ENCODE measurements at places on chromosomes 1 and 21.

- no peak for DNase-seq
Observed at GRCh38 chr1:4699376-4700301, 45.2 kb downstream of the AJAP1 start.

DNA sequence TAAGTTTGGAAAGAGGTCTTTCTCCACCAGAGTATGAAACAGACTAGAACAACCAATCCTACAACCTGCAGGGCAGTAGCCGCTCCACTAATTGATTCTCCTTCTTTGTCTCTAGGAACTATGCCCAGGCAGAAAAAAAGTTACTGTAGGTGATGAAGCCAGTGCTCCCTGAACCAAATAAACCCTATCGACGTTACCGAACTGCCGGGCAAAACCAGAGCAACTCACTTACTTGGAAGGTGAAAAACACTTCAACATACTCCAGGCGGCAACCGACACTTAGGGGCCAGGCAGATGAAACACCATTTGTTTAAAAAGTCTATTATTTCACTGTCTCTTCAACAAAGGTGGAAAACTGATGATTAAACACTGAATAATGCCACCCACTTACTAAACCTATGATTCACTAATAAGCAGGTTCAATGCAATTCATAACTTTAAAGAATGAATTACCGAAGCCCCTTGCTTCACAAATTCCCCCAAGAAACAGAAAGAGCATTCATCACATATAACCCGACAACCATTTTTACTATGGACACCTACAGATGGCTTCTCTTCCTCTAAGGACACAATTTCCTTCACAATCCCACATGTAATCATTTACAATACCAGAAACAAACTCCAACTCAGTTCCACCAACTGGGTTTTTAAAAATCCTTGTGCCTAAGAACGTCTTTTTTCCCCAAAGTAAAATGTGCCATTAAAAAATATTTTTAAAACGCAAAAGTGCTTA, 1.6 kb downstream of the NRIP1 start:
- DNase-seq: no peak

DNA sequence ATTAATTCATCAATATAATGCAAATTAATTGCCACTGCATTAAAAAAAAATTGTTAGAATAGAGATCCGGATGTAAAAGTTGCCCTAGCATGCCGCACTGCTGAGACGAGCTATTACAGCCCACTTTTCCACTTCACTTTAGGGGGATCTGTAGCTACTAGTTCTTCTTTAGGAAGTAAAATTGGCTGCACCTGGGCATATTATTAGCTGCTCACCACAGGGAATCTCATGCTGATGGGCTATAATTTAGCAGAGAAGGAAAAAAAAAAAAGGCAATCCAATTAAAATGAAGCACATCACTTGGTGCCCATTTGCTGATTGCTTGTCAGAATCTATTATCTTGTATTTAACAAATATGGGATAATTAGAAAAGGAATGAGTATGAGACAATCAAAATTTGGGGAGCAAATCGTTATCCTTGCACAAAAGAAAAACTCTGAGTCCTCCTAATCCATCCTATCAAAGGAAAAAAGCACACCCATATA, 233.4 kb downstream of the DSCAM start:
- DNase-seq: no peak

DNA sequence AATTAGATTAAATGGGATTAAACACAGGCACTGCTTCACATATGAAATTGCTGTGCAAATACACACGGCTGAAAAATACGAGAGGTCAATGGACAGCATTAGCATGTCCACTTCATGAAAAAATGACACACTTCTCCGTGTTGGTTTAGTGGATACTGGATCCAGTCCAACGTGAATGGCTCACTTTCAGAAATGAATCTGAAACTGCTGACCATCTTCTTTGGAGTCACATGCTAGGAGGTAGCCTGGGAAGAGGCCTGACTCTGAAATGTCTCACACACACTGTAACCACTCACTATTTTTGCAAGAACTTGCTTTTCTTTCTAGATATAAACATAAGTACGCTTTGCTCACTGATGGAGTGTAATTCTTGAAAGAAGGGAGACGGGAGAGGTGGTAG, 127.3 kb downstream of the HLCS start:
- no peak for DNase-seq

DNA sequence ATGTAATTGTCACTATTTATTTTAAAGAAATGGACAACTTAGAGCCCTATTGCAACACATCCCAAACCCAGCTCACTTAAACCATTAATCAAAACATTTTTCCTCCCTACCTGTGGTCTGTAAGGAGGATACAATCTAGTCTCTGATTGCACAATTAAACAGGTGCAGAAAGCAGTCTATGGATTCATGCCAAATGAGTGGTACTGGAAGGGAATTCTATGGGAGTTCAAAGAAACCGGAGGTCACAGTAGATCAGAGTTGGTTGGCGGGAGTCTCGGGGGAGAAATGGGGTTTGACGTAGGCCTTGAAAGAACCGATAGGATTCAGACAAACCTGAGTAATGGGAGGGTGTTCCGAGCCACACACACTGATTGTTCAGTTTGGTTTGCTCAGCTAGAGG, 314.9 kb downstream of the KIF26B start:
- no peak for DNase-seq

- DNase-seq: no peak
Observed at GRCh38 chr1:201892211-201892610, 3.5 kb downstream of the SHISA4 start.

GRCh38 chr1:12616709-12617373, 1.2 kb downstream of the DHRS3 start:
- DNase-seq: peak; percentile 17

- DNase-seq: no peak
Observed at GRCh38 chr1:227451954-227452353, 111.4 kb upstream of the ZNF678 start.

DNA sequence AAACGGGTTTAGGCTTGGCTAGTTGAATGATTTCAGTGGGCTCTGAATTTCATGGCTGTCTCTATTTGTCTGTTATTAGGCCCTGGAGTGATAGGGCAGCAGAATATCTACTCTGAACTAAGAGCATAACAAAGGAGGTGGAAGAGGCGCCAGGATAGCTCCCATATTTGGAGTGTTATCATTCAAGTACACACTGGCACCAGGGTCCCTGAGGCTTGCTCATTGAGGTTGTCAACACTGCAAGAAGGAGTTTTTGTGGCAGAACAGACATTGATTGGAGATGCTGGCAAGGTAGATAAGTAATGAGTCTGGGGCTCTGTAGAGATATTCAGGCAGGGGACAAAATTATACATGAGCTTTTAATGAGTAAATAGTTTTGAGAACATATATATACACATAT, 1748.4 kb downstream of the MRPL39 start:
- DNase-seq: no peak

- no peak for DNase-seq
Observed at GRCh38 chr21:45073301-45074047, 906 bp upstream of the ADARB1 start.

DNA sequence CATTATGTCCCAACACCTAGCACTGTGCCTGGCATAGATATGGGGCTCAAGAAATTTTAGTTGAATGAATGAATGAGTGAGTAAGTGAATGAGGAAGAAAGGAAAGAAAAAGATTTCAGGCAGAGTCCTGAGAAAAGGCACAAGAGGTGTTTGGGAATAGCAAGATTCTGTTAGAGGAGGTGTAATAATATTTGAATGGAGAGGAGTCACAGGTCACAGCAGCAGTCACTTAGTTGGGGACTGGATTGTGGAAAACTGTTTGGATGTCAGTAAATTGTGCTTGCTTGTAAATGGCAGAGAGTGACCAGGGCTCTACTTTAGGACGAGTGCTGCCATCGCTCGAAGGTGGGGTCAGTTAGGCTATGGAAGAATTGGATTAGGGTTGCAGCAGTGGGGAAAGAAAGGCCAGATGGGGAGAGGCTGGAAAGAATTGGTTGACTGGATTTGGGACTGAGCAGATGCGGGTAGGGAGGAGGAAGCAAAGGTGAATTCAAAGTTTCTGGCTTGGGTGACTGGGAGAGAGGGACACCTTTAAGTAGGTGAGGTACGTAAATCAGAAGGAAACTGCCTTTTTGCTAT, 9.3 kb downstream of the CDC14A start:
- no peak for DNase-seq

DNA sequence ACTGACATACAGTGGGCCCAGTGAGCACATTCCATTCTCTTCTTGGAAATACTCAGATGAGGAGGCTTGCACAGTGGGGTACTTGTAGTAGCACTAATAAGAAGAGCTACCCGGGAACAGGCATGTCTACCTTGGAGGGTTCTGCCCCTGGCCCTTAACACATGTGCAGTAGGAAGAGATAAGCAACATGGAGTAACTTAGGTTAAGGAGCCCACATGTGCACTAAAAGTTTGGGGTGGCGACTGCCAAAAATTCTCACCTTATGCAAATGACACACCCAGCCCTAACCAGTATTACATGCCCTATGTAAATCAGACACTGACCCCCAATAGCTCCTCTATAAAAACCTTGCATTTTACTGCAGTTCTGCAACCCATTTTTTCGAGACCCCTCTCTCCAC, 1313.3 kb downstream of the KCNT2 start:
- no peak for DNase-seq

DNA sequence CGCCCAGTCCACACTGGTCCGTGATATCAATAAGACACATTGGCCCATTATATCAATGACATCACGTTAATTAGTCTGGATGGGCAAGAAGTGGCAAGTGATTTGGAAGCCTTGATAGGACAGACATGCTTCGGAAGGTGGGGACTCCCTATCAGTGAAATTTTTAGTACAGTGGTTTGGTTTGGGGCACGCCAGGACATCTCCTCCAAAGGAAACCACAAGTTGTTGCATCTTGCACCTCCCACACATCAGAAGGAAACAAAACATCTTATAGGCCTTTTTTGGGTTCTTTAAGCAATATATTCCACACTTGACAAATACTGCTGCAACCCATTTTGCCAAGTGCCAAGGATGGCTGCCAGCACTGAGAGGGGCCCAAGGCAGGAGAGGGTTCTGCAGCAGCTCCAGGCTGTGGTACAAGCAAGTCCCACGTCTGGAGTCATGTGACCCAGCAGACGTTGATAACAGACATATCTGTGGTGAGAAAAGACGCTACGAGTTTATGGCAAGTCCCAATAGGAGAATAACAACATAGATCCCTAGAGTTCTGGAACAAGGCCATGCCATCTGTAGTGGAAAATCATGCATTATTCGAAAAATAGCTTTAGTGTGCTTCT, 95.3 kb upstream of the DISP3 start:
- no peak for DNase-seq

- no peak for DNase-seq
Observed at GRCh38 chr21:34850166-34850690, 181.4 kb downstream of the CLIC6 start.

DNA sequence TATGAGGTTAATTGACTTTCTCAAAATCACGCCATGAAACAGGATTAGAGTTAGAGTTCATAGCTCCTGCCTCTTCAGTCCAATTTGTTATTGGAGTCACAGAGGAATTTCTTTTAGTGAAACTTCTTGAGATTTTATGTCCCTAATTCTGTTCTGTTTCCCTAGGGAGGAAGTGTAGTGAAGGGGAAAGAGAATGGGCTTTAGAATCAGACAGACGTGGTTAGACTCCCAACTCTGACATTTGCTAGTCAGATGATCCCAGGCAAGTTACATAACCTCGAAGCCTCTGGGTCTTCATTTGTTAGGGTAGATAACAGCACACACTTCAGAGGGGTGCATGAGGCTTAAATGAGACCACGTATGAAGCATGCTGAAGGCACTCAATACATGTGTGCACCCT, 83.9 kb downstream of the ASTN1 start:
- DNase-seq: no peak
